NCI-H1092 treated with DMSO at 0.1 percent for 48 hours (cell line): ENCODE measurements at places on chromosomes 1 and 21.
A peak's percentile ranks its signal among the peaks of the same experiment; 100 is the strongest.

- no peak for DNase-seq
These were observed 14.7 kb downstream of the LDLRAD1 start for GRCh38 chr1:54003249-54003646.

DNA sequence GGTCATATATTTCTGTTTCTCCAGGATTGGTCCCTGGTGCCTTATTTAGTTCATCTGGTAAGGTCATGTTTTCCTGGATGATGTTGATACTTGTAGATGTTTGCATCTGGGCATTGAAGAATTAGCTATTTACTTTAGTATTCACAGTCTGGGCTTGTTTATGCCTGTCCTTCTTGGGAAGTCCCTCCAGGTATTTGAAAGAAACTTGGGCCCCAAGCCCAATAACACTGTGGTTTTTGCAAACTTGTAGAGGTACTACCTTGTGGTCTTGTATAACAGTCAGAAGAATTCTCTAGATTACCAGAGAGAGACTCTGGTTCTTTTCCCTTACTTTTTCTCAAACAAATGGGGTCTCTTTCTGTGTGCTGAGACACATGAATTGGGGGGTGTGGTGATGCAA lies 251.4 kb upstream of the B3GALT2 start:
- DNase-seq: no peak

GRCh38 chr1:91850708-91851107 lies 35.2 kb downstream of the TGFBR3 start:
- no peak for DNase-seq

GRCh38 chr1:39675220-39675619 lies 3.3 kb upstream of the NT5C1A start:
- DNase-seq: no peak

- DNase-seq: peak; percentile 56
These were observed 56.8 kb downstream of the NFIA start for GRCh38 chr1:61138921-61139774.

DNA sequence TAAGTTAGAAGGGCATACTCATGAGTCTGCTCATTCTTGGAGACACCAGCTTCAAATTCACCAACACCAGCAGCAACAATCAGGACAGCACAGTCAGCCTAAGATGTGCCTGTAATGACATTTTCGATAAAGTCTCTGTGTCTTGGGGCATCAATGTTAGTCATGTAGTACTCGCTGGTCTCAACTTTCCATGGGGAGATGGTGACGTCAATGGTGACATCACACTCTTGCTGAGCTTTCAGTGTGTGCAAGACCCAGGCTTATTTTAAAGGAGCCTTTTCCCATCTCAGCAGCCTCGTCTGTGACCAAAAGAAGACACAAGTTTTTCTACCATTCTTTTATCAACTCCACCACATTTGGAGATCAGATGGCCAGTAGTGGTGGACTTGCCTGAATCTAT lies 75.5 kb downstream of the SERINC2 start:
- no peak for DNase-seq

GRCh38 chr1:43306688-43307457 lies 6.1 kb downstream of the TIE1 start:
- DNase-seq: no peak

GRCh38 chr21:36859744-36860501 lies 106.5 kb downstream of the HLCS start:
- DNase-seq: no peak

DNA sequence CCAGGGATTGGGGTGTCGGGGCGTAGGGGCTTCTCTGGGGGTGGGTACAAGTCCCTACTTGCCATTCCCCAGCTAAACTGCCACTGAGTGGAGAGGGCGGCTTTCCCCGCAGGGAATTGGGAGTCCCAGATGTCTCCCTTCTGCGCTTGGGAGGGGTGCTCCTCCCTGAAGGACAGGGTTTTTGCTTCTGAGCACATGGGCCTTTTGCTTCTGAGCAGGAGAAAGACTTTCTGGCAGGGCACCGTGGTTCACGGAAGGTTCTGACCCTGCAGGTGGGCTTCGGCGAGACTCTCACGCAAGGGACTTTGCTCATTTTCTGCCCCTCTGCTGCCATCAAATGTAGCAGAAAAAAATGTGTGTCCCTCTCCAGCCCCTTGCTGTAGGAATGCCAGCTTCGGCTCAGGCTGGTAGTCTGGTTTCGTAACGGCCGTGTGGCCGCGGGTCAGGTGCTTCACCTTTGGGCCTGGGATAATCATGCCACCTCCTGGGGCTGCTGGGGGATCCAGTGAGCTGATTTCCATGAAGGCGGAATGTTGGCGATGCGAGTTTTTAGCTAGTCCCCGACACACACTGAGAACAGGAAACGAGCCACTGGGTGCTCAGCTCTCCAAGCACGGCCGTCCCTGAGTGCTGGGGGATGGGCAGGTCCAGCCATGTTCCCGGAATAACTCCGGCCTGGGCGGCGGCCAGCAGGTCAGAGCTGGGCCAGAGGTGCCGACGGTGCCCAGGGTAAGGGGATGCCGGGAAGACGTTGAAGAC lies 364.0 kb downstream of the CAMTA1 start:
- no peak for DNase-seq

- no peak for DNase-seq
These were observed 9.5 kb downstream of the ERG start for GRCh38 chr21:38488640-38489270.

GRCh38 chr1:18417316-18418269 lies 63.1 kb upstream of the KLHDC7A start:
- no peak for DNase-seq

DNA sequence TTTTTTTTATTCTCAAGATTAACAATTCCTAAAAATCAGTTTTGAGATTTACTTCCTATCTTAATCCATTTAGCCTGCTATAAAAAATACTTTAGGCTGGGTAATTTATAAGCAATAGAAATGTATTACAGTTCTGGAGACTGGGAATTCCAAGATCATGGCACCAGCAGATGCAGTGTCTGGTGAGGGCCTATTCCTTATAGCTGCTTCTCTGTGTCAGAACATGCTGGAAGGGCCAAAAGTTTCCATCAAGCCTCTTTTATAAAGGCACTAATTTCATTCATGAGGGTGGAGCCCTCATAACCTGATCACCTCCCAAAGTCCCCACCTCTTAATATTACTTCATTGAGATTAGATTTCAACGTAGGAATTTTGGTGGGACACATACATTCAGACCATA lies 41.7 kb downstream of the RNF2 start:
- no peak for DNase-seq

- no peak for DNase-seq
These were observed 19.7 kb upstream of the RAB4A start for GRCh38 chr1:229251185-229251584.

DNA sequence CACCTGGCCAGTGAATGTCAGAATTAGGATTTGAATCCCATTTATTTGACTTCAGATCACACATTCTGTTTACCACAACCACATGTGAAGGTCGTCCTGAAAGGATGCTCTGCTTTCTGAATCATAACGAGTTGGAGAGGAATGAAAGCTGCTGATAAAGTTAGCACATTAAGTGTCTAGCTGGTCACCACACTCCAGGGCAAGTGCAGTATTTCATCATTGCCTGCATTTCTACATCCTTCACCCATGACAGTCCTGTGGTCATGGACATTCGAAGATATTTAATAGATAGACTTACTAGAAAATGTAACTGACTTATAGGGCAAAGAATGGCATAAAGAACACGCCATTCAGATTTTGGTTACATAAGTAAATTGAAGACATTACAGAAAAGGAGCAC lies 52.7 kb upstream of the ST6GALNAC3 start:
- DNase-seq: no peak

DNA sequence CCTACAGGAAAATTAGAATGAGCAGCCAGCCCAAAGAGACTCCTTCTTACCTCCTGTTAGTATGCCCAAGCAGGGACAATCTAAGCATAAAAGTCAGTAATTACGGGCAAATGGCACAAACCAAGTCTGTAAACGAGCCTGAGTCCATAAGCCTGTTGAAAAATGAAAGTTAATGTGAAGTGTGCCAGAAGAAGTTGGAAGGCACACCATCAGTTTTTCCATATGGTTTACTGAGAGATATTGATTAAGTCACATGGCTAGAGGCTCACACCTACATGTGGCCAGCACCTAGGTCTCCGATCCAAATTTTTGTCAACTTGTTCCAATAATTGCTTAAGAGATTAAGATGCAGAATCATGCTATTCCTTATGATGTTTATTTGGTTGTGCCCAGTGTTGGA lies 242.4 kb upstream of the CSF3R start:
- DNase-seq: no peak

DNA sequence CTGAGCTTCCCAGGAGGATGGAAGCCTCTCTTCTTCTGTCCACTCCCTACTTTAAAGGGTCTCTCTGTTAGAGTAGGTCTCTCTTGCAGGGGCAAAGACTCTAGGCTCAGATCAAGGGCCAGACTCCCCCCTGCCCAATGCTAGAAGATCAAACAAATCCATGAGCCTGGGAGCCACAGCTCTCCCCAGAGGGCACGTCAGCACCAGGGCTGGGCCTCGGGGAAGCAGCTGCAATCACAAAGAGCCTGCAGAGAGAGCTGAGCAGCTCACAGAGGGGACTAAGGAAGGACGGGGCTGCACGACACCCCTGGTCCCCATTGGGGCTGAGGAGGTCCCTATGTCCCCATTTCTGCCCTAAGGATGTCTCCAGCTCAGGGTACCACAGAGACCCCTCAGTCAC lies 3.9 kb downstream of the CNTN2 start:
- DNase-seq: no peak

GRCh38 chr21:28632755-28633408 lies 359.8 kb downstream of the LTN1 start:
- DNase-seq: no peak

GRCh38 chr1:64405833-64406232 lies 64.1 kb upstream of the CACHD1 start:
- no peak for DNase-seq

GRCh38 chr1:153465811-153466636 lies 5.6 kb upstream of the S100A7 start:
- no peak for DNase-seq

DNA sequence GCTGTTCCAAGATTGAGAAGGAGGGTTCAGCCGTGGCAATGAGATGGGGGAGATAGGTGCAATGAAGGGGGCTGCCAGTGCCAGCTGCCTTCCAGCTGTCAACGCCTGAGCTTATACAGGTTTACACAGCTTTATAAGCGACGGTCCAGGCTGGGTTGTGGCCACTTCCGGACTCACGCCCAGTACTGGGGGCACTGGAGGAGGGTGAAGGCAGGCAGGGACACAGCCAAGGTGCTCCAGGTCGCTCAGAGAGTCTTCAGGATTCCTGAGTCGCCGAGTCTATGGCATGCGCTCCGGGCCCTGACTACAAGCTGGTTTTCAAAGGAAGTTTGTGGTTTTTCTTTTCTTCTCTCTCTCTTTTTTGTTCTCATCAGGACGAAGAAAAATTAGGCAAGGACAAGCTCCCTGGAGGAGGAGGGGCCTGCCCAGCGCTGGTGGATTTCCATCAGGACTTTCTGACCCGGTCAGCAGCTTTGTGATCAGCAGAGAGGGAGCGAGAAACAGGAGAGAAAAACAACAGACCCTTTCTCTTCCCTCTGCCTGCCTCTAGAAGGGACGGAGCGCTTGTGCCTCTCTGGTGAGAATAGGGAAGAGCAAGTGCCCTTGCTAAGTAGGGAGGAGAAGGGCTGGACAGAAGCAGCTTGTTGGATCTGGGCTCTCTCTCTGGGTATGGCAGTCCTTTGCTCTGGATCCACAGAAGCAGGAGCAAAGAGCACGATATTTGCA lies at the start of gene MINDY1:
Gene MINDY1, minus strand, starts transcription at position 576 of the 726 bp plus-strand sequence. CDS start 4,285 bp downstream, outside the sequence.
- peak; percentile 92 for DNase-seq

GRCh38 chr1:199287206-199287605 lies 648.4 kb downstream of the PTPRC start:
- DNase-seq: no peak

DNA sequence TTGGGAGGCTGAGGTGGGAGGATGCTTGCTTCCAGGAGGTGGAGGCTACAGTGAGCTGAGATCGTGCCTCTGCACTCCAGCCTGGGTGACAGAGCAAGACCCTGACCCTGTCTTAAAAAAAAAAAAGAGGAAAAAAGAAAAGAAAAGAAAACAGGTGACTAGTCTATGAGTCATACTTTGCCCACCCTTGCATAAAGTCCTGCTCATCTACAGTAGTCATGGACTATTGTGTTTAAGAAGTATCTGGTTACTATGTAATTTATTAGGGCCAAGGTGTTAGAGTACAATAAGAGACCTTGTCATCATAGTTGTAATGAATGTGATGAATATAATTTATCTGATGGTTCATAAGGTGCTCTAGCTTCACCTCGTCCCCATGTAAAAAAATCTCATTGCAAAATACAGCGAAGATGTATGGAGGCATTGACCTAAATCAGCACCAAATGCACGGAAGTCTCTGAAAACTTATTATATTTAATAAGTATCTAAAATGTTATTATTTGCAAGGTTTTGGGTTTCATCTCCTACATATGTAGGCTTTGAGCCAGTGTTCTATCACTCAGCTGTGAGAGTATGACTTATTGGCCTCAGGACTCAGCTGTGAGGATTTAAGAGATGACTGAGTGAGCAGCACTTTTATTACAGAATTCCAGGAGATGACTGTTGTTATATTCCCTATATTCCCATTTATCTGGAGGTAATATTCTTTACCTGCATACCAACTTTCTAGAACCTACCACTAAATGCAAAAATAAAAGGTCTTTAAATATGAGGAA lies 19.9 kb upstream of the KCNJ6 start:
- DNase-seq: no peak

GRCh38 chr1:227919906-227920305 lies 27.8 kb downstream of the WNT9A start:
- no peak for DNase-seq

DNA sequence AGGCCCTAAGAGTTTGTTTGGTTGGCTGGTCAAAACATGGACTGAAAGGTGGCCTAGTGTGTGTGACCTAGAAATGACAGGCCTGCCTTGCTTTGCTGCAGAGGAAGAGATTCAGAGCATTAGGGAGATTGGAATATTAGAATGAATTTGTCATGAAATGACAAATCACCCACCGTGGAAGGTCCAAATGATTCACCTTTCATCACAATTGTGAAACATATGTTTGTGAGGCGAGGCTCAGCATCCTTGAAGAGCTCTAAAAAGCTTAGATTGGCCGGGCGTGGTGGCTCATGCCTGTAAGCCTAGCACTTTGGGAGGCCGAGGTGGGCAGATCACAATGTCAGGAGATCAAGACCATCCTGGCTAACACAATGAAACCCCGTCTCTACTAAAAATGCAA lies 5.5 kb downstream of the LCE1B start:
- DNase-seq: no peak

DNA sequence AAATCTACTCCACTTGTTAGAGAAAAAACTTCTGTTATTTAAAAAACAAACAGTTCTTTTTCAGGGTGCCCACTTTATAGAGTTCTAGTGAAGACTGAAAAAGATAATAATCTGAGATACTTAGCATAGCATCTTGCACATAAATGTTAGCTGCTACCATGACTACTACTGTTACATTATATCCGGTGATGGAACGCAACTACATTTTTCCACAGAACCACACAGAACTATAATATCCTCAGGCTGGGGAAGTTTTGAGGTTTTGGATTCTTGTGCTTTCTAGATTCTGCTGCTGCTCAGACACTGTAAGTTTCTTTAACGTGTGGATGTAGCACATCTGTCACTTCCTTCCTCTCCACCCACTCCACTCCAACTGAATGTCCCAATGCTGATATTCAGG lies 110.3 kb downstream of the PTPN14 start:
- DNase-seq: no peak

GRCh38 chr1:88061492-88062177 lies 622.4 kb upstream of the PKN2 start:
- peak; percentile 17 for DNase-seq
